ENCODE measurements at places on chromosomes 12 and 14.
A peak's percentile ranks its signal among the peaks of the same experiment; 100 is the strongest.

GRCh38 chr12:57079821-57080220 lies 1.2 kb upstream of the NEMP1 start:
- DNase-seq = no peak

- DNase-seq = no peak
Observed at GRCh38 chr12:20409607-20410377, 41.5 kb downstream of the PDE3A start.

GRCh38 chr12:114165921-114166320 lies 199.8 kb upstream of the RBM19 start:
- DNase-seq = no peak

GRCh38 chr12:115791331-115791730 lies 486.2 kb downstream of the MED13L start:
- no peak for DNase-seq

DNA sequence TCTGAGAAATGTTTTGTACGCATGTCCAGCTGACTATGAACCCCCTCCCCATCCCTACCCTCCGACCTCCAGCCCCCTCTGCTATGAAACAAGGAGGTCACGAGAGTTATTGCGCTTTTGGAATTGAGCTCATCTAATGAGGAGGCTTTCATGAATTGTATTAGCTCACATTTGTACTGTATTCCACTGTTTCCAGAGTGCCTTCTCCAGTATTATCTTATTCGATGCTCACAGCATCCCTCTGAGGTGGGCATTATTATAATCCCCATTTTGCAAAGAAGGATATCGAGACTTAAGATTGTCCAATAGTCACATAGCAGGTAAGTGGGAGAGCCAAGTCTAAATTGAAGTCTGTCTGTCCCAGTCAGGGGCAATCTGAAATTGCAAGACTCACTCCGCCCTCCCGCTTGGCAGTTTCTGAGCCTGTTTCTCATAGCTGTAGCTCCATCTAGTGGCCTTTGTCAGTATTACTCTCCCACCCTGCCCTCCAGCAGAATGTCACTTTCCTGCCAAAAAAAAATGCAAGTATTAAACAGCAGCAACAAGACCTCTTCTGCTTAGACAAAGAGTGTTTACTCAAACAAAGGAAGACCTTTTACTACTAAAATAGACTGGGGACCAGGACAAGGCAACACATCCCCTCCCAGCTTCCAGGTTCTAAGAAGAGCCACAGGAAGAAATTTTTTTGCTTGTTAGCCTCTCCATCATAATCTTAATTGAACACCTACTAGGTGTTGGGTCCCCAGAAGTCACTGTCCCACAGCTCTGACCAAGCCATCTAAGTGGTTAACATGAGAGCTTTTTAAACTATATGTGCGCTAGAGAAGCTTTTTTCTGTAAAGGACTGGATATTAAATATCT lies 48.6 kb upstream of the TMEM233 start:
- peak; percentile 63 for DNase-seq

DNA sequence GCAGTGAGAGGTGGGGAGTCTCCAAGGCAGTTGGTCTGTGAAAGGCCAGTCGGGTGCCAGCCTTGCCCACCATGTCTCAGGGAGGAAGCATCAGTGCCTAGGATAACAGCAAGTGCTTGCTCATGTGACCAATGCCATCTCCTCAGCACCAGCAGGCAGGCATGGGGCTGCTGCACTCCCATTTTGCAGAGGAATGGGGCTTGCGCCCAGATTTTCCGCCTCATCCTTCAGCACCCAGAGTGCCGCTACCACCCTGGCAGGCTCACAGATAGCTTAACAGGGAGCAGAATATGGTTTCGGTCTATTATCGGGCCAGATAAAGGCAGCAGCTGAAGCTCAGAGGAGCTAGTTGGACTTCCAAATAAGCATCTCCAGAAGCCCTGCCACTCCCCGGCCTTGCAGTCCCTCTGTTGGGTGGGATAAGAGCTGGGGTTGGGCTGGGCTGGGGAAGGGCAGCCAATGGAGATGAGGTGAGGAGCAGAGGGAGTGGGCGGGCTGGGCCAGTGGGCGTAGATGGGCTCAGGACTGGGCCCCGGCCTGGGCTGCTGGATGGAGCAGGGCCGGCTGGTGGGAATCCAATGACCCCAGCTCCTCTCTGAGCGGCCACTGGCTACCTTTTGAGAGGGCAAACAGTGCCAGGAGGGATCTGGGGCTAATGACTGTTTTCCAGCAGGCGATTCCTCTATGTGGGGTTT lies 8.4 kb upstream of the KRT80 start:
- DNase-seq = no peak

DNA sequence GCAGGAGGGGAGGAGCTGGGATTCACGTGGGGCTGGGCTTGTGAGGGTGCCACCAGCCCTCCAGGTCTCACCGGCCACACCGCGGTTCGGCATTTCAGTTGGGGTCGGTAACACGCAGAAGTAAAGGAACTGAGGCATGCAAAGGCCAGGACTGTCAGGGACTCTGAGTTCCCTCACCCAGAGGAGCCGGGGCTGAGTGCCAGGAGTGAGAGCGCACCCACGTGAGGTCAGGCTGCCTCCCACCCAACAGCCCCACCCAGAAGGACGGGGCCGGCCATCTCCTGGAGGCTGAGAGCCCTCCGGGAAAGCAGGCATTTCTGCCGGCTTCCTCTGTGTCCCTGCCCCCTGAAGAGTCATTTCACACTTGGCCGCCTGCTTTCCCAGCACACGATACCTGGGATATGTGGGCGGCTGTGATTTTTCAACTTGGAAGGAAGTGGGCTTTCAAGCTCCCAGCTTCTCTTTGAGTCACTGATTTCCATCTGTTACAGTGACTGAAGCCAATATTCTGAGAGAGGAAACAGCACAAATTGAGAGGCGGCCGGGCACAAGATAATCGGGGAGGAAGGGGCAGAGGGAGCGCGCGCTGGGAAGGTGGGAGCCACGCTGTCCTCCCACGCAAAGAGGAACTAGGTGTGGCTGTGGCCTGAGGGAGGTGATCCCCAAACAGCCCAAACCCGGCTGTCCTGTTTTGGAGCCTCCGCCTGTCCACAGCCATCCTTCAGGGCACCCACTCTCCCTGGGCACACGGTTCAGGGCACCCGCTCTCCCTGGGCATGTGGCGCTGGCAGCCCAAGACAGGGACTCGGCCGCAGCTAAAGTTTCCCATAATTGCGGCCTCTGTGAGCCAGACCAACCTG lies 19.0 kb downstream of the GALNT9 start:
- DNase-seq = no peak

GRCh38 chr12:127343940-127344339 lies 923.0 kb upstream of the TMEM132C start:
- no peak for DNase-seq

- no peak for DNase-seq
Observed at GRCh38 chr14:59768855-59769375, 101.7 kb downstream of the RTN1 start.

DNA sequence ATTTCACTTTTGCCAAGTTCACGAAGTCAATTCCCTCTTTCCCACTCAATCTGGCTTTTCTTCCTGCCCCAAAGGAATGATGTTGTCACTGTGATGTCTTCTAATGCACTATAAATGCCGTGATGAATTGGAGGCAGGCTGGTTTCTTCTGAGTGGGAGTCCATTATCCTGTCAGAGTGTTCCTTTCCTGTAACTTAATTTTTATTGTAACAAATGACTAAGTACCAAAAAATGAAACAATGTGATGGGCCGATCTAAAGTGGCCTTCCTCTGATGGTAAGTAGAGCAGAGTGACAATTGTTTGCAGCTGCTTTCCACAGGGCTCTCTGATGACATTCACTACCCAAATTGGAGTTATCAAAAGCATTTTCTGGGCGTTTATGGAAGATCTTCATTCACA lies 22.2 kb downstream of the TMEM30B start:
- no peak for DNase-seq

DNA sequence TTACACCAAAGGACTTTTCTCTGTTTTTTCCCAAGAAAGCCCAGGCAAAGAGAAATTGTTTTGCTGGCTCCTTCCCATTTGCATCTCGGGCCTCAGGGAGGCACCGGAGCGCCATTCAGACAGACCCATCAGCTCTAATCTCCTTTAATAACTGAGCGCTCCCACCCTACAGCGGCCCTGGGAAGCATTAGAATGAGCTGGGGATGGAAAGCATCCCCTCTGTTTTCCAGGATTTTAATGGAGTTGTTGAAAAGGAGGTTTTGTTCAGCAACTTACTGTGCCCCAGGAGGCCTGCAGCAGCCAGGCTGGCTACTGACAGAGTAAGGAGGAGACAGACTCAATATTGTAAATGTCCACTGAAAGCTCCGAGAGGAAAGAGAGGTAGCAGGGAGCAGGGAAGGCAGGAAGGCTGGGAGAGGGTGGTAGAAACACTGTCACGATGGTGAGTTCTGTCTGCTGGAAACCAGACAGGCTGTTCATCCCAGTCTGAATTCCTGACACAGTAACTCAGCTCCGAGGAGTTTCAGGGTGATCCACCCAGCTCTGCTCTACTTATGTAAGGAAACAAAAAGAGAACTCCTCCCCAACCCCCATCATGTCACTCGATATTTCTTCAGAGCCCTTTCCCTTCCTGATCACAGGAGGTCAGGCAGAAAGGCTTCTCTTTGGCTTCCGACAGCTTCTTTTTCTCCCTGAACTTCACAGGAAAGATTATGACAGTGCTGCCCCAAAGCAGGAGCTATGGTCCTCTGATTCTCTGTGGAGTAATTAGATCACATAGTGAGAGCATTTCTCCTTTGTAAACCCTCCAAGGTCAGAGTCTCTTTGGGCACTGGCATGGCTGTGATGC lies 62.5 kb upstream of the TMEM132D start:
- DNase-seq = no peak

GRCh38 chr14:91835920-91836843 lies 31.2 kb downstream of the TC2N start:
- no peak for DNase-seq

- DNase-seq = no peak
Observed at GRCh38 chr14:23632461-23633159, 3.6 kb upstream of the DHRS2 start.

DNA sequence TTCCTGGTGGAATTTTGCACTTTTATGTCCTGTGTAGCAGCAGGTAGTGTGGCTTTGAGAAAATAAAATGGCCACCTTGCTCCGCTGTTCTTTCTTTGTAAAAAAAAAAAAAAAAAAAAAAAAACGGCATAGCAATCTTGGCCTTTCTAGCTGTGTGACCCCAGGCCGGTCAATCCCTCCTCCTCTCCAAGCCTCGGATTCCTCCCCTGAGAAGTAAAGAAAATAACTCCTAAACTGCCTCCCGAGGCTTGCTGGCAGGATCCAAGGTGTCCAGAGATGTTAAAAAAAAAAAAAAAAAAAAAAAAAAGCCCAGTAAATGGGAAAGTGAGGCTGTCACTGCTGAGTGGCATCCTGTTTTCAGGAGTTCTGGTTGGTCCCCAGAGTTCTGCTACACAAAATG lies 23.9 kb upstream of the MAP1LC3B2 start:
- DNase-seq = no peak

DNA sequence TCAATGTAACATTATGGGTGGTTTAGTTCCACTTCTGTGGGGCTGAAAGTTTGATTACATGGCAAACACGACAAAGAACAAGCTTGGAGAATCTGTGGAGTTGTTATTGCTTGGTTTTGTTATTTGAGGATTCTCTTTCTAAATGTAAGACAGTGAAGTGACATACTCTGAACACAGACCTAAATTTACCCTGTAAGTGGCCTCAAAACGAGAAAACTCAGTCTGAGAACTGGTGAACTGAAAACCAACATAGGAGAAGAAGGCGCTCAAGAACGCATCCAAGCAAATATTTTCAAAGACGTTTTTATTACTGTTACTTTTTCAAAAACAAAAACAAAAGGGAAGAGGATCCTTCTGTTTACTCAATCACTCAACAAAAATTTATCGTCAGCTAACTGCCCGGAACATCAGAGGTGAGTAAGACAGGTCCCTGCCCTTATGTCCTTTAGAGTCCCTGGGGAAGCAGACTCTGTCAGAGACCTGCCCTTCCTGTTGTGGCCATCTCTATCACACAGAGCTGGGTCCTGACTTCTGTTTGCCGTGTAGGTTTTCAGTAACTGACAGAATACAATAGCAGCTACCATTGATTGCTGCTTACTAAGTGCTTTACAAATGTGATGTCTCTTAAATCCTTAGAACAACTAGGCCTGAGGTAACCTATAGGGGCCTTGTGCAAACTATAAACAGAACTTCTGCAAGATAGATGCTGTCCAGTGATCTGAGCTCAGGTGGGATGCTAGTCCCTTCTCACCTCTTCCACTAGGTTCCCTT lies 79.3 kb upstream of the C12orf71 start:
- DNase-seq = no peak
